ENCODE measurements at places on chromosomes 3 and 15.
A peak's percentile ranks its signal among the peaks of the same experiment; 100 is the strongest.

DNA sequence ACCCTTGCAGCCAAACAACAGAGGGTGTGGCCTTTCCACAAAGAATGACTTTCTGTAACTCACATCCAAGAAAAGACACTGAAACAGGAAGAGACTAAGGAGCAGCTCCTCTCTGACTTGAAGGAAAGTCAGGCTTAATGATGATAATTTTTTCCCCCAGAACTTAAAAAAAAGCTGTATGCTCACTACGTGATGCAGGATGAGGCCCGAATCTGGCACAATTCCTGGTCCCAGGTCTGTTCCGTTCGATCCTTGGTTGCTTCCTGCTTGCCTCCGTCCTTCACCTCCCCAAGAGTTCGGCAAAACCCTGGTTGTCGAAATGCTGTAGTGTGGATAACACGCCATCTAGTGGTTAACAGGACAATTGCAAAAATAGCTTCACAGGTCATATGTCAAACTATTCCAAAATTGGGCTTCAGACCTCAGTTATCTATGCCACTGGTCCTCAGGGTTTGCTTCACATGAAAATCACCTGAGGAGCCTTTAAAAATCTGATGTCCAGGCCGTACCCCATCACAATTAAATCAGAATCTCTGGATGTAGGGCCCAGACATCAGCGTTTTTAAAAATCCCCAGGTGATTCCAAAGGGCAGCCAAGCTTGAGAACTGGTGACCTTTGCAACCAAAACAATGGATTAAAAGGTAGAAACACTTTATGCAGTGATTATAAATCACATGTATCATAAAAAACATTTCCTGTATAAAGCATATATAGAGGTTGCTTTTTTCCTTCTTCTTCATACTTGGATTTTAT lies 28.1 kb upstream of the SYNM start:
- DNase-seq: peak; percentile 69

- DNase-seq: no peak
These were observed 706.1 kb upstream of the GOLIM4 start for GRCh38 chr3:168801794-168802193.

- peak; percentile 4 for DNase-seq
These were observed 90.0 kb downstream of the APBA2 start for GRCh38 chr15:28975766-28976179.

GRCh38 chr15:84797212-84797611 lies 19.9 kb upstream of the ALPK3 start:
- DNase-seq: no peak

DNA sequence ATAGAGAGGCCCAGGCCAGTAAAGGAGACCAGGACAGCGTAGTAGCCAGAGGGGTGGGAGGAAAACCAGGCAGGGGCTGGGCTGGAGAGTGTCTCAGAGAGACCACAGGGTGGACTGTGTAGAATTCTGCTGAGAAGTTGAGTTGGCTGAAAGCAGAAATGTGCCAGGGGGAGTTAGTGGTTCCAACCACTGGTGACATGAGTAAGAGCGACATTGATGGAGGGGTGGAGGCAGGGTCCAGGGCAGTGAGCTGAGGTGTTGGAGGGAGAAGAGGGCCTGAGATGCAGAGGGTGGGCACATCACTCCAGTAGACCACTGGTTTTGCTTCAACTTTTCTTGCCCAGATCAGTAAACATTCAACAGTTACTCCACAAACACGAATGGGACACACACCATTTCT lies 106.5 kb downstream of the ASB7 start:
- DNase-seq: no peak

- DNase-seq: no peak
These were observed 194.8 kb upstream of the PFN2 start for GRCh38 chr3:150165396-150166094.

DNA sequence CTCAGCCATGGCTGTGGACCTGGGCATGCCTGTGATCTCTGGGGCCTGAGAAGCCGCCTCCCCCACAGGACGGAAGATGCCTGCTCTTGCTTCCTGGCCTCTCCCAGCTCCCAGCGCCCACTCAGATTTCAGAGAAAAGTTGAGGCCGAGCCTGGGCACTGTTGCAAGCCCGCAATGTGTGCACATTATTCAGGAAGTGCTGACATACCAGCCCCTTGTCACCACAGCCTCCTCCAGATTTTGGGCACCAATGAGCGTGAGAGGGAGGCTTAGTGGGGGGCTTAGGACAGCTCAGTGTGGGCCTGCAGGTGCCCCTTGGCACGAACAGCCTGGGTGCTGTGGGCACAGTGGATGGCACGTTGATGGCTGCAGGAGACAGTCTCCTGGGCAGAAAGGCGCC lies 1400.9 kb upstream of the ALCAM start:
- no peak for DNase-seq

- no peak for DNase-seq
These were observed 224.0 kb downstream of the GREM1 start for GRCh38 chr15:32941823-32942222.

- DNase-seq: no peak
These were observed 69.1 kb downstream of the FAM174B start for GRCh38 chr15:92586383-92586942.

DNA sequence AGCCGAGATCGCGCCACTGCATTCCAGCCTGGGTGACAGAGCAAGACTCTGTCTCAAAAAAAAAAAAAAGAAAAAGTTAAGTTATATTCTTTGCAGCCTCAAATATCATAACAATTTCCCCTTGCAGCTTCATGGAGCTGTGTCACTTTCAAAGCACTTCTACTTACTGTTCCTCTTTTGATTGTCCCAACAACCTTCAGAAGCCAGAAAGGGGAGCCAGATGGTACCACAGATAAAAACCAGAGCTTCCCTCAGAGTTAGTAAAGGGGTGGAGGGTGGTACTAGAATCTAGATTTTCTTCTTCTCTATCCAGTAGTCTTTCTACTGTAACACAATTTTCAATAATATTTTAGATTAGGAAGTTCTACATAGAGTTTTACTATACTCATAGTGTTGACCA lies 188.8 kb downstream of the TAFA4 start:
- DNase-seq: no peak

DNA sequence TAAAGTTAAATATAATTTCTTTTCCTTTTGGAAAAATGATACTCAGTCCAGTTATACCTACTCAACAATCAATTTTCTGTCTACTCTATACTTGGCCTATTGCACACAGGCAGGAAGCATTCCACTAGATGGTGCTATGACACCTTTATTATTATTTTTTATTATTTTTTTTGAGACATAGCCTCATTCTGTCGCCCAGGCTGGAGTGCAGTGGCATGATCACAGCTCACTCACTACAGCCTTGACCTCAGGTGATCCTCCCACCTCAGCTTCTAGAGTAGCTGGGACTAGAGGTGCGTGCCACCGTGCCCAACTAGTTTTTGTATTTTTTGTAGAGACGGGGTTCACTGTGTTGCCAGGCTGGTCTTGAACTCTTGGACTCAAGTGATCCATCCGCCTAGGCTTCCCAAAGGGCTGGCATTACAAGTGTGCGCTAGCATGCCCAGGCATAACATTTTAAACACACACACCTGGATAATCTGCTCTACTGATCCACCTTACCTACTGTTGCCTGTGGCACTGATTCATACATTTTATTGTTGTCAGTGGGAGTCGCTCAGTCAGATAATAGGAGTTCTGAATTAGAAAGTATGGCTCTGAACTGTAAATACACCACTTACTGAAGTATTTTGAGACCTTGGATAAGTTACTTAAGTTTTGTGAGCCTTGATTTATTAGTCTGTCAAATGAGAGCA lies 56.2 kb downstream of the EIF3J start:
- DNase-seq: no peak

DNA sequence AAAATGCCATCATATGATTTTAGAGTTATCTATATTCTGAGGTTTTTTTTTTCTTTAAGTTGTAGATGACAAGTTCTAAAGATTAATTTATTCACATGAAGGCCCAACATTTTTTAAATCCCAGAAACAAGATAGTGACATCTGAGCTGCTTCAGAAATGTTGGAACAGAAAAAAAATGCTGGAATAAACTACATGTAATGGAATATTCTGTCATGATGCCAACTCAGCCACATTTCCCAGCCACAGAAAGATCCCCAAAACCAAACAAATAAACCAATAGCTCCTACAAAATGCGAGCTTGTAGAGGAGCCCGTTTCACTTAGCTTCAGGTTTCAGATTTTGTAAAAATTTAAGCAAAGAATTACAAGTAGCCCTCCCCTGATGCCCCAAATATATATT lies 111.0 kb upstream of the MYO5C start:
- DNase-seq: no peak

- DNase-seq: no peak
These were observed 187.7 kb downstream of the SATB1 start for GRCh38 chr3:18237251-18238005.

DNA sequence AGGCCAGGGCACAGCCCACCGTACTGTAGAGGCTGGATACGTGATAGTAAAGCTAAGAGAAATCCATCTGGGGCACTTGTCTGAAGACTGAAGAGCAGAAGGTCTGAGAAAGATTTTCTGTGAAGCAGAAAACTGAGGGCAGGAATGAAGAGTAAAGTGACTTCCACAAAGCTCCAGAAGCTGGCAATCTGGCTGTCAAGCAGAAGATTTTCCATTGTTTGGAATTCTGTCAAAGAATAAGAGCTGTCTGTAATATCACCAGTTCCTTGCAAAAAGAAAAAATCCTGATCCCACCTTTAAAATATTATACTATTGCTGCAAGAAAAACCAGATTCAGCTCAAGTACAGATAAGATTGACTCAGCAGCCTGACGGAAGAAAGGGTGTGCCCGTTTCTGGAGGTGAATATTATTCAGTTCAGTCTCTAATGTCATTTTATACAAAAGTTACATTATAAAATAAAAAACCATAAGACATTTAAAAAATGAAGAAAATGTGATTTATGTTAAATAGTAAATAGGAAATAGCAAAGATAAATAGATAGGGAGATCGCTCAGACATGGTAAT lies 550.4 kb upstream of the SGO1 start:
- DNase-seq: no peak

GRCh38 chr15:45499426-45499825 lies 23.1 kb downstream of the SLC30A4 start:
- DNase-seq: no peak

- no peak for DNase-seq
These were observed 155.3 kb upstream of the MEF2A start for GRCh38 chr15:99410477-99410876.

DNA sequence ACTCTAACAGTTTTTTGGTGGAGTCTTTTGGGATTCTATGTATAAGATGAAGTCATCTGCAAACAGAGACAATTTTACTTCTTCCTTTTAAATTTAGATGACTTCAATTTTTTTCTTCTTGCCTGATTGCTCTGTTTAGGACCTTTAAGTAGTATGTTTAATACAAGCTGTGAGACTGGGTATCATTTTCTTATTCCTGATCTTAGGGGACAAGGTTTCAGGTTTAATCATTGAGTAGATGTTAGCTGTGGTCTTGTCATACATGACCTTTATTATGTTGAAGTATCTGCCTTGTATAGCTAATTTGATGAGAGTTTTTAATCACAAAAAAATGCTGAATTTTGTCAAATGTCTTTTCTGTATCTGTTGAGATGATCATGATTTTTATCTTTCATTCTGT lies 20.6 kb downstream of the GRM2 start:
- DNase-seq: no peak

- DNase-seq: no peak
These were observed 28.4 kb downstream of the IGF1R start for GRCh38 chr15:98676586-98677270.

- no peak for DNase-seq
These were observed 775.8 kb upstream of the ARPP21 start for GRCh38 chr3:34863485-34863884.

DNA sequence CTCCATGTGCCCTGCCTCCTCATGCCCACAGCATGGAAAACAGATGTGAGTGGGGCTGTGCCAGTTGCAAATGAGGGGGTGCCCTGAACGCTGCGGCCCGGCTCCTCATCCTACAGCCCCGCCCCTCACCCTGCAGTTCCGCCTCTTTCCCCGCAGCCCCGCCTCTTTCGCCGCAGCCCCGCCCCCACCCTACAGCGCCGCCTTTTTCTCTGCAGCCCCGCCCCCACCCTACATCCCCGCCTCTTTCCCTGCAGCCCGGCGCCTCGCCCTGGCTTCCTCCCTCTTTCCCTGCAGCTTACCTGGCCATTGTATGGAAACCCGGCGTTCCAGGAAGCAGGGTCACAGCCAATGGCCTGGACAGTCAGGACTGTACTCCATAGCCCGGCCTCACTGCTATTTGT lies 284.9 kb downstream of the TLE3 start:
- DNase-seq: no peak

- peak; percentile 3 for DNase-seq
These were observed 42.9 kb upstream of the CTSH start for GRCh38 chr15:78987556-78988360.

- no peak for DNase-seq
These were observed 148.4 kb downstream of the NR1I2 start for GRCh38 chr3:119930286-119930685.

DNA sequence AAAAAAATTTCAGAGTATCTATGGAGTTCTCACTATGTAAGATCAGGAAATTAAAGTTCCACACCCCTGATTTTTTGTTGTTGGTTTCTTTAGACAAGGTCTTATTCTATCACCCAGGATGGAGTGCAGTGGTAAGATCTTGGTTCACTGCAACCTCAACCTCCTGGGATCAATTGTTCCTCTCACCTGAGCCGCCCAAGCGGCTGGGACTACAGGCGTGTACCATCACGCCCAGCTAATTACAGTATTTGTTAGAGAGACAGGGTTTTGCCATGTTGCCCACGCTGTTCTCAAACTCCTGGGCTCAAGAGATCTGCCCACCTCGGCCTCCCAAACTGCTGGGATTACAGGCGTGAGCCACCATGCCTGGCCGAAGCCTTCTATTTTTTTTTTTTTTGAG lies 12.4 kb downstream of the QRICH1 start:
- no peak for DNase-seq

DNA sequence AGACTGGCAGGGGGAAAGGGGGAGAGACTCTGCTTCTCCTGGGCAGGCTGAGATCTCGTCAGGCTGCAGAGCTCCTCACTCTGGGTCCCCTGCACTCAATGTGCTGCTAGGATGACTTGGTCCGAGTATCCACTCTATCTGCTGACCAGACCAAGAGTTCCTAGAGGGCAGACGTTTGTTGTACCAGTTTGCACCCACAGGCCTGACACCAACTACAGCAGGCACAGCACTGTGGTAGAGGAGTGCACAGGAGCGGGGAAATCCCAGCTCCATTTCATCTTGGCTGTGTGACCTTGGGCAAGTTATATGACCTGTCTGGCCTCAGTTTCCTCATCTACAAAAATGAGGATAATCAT lies 29.0 kb downstream of the CCDC12 start:
- no peak for DNase-seq

- DNase-seq: no peak
These were observed 107.8 kb downstream of the MBNL1 start for GRCh38 chr3:152376351-152377183.

Measured in NCI-H2081 treated with DMSO at 0.1 percent for 48 hours (cell line).